A172 (cell line): ENCODE measurements at places on chromosomes 11 and 22.
A peak's percentile ranks its signal among the peaks of the same experiment; 100 is the strongest.

GRCh38 chr11:122721201-122721963 is 65.9 kb downstream of the UBASH3B start:
- DNase-seq, result no peak

DNA sequence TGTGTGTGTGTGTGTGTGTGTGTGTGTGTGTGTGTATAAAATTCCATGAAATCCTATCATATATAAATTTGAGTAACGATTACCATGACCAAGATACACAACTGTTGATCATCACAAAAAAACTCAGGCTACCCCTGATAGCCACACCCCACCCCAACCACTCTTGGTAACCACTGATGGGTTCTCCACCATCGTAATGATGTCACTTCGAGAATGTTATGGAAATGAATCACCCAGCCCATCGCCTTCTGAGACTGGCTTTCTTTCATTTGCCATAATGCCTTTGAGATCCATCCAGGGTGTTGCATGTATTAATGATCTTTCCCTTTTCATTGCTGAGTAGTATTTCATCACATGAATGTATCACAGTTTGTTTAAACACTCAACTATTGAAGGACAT is 496.0 kb downstream of the MIAT start:
- no peak for DNase-seq

GRCh38 chr11:65373839-65374580 is 8.4 kb downstream of the SLC25A45 start:
- DNase-seq, result no peak

- DNase-seq, result no peak
Observed at GRCh38 chr11:78807351-78807750, 232.7 kb upstream of the NARS2 start.

DNA sequence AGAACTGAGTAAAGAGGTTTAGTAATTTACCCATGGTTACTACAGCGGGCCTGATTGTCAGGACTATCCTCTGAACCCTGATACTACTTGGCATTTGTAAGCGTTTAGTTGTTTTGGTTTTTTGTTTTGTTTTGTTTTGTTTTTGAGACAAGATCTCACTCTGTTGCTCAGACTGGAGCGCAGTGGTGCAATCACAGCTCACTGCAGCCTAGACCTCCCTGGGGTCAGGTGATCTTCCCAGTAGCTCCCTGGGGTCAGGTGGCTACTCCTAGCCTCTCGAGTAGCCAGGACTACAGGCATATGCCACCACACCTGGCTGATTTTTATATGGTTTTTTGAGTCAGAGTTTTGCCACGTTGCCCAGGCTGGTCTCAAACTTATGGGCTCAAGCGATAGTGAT is 118.6 kb downstream of the WNT11 start:
- DNase-seq, result no peak

DNA sequence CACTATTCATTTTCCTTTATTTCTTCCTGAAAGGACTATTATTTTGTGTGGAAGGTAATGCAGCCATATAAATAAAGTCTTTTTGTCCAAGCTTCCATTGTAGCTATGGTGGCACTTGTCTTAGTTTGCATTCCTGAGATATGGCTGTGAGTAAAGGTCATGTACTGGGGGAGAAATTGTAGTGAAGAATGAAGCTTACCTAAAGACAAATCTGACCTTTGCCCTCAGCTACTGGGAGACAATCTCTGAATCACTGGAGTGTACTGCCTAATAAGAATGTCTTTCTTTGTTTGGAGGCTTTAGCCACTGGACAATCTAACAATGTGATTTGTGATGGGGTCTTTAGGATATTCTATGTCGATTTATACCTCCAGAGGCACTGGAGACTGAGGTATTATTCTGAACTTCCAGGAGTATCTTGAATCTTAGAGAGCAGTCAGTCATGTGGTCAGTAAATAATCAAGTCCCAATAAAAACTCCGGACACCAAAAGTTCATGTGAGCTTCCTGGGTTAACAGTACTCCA is 39.7 kb upstream of the OR5AK2 start:
- DNase-seq, result no peak

GRCh38 chr11:14860511-14860910 is 31.5 kb downstream of the CYP2R1 start:
- no peak for DNase-seq

- no peak for DNase-seq
Observed at GRCh38 chr11:46009647-46010046, 87.2 kb downstream of the LARGE2 start.

DNA sequence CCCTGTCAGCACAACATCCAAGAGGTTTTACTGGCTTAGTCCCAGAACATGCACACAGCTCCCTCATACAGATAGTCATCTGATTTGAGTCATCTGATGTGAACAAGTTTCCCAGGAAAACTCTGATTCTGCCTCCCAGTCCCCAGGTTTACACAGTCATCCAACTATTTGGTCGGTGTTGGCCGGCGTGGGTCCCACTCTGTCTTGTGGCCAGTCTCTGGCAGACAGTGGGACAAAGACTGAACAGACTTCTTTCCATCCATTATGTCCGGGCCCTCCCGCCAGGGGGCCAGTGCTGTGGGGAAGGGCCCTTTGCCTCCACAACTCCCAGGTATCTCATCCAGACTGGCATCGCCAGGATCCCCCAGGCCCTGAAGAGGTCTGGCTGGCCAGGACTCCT is 60.0 kb downstream of the BTG4 start:
- no peak for DNase-seq

DNA sequence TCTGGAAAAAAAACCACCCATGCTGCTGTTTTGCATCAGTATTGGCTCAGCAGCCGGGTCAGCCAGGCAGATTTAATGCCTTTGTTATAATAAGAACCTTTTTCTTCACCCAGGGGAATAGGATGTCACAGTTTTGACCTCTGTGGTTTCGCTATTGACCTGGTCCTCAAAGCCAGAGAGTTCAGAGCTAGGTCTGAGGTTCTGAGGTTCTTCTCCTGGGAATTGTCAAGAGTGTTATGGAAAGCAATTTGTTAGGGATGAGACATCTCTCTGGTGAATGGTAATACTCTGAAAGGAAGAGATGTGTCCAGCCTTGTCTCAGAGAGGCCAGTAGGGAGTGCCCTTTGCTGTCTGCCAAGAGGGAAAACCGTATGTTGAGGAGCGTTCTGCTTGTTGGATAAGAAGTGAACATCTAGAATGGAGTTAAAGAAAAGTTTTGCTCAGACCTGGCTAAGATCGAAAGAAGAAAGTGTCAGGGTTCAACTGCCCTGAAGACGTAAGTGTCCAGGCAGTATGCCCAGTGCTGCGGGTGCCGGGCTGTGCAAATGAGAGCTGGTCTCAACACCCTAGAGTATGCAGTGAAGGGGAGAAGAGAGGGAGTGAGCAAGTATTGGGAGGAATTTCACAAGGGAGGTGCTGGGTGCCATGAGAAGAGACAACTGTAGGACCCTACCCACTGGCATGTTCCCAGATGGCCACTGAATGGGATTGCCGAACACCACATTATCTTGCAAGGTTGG is 150.9 kb upstream of the TTC12 start:
- DNase-seq, result peak; percentile 3

DNA sequence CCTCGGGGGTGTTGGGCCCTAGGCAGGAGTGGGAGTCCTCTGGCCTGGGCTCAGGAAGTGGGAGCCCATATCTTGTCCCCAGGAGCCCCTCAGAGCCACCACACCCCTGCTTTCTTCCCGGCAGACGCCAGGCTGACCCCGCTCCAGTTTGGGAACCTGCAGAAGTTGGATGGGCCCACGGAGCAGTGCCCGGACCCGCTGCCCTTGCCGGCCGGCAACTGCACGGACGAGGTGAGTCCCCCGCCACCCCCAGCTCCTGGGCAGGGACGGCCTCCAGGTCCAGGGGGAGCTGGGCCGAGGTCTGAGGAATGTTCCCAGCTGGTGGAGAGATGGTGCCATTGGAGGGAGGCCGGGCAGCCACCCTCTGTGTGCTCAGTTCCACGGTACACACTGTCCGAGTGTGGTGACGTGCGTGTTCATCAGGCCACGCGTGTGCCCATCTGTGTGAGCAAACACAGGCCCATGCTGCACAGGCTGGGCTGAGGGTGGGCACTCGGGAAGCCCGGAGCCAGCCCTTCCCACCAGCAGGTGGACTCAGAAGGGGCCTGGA is 4.8 kb downstream of the MUC5B start:
- DNase-seq, result no peak

DNA sequence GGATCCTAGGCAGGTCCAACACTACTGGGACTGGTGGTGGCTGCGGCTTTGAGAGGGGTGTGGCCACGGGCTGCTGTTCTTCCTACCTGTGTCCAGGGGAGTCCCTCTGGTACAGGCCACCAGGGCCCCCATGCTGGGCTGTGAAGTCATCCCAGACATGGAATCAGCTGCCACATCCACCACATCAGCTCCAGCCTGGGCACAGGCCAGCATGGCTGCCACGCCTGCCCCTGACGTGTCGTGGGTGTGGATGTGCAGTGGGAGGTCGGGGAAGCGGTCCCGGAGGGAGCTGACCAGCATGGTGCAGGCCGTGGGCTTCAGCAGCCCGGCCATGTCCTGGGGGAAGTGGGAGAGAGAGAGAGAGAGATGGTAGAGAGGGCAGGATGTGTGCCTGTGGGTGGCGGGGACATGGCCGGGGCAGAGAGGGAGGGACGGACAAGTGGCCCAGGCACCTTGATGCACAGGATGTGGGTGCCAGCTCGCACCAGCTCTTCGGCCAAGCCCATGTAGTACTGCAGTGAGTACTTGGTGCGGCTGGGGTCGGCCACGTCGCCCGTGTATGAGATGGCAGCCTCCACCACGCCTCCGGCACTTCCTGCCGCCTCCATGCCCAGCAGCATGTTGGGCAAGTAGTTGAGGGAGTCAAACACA is 6.2 kb upstream of the LRFN4 start:
- no peak for DNase-seq

DNA sequence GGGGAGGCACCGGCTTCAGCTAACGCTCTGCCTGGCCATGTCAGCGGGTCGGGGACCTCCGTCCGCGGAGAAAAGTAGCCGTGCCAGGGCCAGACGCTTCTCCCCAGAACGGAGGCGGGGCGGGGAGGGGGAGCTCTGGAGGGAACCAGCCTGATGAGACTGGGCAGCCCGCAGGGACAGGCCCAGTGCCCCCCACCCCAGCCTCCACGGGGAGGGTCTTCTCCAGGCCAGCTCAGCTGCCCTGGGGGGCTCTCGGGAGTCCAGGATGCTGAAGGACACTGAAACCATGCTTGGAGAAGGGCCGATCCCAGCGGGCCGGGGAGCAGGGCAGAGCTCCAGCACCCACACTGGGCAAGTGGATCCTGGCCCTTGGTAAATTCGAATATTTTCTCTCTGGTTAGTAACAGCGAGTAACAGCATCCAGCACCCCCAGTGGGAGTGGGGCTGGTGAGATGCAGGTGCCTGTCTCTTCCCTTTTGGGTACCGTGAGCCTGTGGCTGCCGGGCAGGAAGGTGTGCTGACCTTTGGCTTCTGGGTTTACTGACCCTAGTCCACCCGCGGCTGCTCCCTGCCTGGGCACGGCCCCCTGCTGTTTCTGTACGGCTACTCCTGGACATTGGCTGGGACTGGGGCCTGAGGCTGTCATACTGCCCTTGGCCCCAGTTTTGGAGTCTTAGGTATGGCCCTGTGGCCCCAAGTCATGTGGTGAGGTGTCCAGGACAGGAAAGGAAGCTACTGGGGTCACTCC is 35.8 kb downstream of the GRAMD4 start:
- DNase-seq, result no peak
